Cardiac muscle cell (in vitro differentiated cells and primary cell): ENCODE measurements at places on chromosomes 16 and 17.

DNA sequence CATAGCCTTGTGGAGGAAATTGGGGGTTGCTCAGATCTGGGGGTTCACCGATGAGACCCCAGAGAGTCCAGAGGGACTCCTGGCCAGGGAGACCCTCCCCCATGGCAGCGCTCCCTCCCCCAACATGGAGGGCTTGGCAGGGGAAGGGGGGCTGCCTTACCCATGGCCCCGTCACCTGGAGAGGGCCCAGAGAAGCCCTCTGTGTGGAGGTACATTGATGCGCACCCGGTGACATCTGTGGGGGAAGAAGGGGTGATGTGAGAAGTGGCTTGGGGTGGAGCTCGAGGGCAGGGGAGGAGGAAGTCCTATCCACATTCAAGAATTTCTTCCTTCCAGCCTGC is 16.2 kb downstream of the ETV4 start:
- peak overlapping the region; percentile 76 for H3K27ac ChIP-seq
- peaks cover 15% of the 10 kb centered on the region for H3K4me1 ChIP-seq
- DNase-seq: no peak
- no peaks in the 10 kb centered on the region for H3K27me3 ChIP-seq
- no peak overlapping the region for H3K4me3 ChIP-seq

- no peak overlapping the region for H3K4me3 ChIP-seq
- no peaks in the 10 kb centered on the region for H3K36me3 ChIP-seq
- H3K4me1 ChIP-seq: no peaks in the 10 kb centered on the region
- peak; percentile 75 for DNase-seq
- no peaks in the 10 kb centered on the region for H3K27me3 ChIP-seq
- no peak overlapping the region for H3K27ac ChIP-seq
Measured at GRCh38 chr16:88405216-88406060, 22.7 kb downstream of the ZNF469 start.

DNA sequence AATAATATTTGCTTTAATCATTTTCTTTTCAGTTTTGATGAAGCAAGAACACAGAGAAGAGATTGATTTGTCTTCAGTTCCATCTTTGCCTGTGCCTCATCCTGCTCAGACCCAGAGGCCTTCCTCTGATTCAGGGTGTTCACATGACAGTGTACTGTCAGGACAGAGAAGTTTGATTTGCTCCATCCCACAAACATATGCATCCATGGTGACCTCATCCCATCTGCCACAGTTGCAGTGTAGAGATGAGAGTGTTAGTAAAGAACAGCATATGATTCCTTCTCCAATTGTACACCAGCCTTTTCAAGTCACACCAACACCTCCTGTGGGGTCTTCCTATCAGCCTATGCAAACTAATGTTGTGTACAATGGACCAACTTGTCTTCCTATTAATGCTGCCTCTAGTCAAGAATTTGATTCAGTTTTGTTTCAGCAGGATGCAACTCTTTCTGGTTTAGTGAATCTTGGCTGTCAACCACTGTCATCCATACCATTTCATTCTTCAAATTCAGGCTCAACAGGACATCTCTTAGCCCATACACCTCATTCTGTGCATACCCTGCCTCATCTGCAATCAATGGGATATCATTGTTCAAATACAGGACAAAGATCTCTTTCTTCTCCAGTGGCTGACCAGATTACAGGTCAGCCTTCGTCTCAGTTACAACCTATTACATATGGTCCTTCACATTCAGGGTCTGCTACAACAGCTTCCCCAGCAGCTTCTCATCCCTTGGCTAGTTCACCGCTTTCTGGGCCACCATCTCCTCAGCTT is 45.0 kb downstream of the ESRP2 start:
- H3K4me3 ChIP-seq: no peak overlapping the region
- H3K36me3 ChIP-seq: peaks cover 13% of the 10 kb centered on the region
- no peak for DNase-seq
- no peak overlapping the region for H3K27ac ChIP-seq

GRCh38 chr16:78192734-78193488 is 93.5 kb downstream of the WWOX start:
- H3K4me3 ChIP-seq: no peak overlapping the region
- no peaks in the 10 kb centered on the region for H3K36me3 ChIP-seq
- no peak overlapping the region for H3K27ac ChIP-seq
- H3K4me1 ChIP-seq: peaks cover 4% of the 10 kb centered on the region

DNA sequence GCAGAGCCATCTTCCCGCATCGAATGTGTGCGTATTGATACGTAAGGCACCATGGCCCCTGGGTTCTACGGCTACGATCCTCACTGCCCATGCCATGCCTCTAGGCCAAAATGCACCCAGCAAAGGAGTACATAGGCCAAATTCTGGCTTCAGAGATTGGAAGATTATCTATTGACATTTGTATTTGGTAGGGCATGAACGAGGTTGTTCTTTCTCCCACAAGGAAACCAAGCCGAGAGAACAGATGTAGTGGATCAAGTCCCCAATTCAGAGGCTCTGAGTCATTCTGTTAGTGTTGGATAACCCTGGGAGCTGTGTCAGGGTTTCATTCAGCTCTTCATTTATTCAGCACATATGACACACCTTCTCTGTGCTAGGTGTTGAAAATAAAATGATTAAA is 36.5 kb downstream of the HOXB1 start:
- H3K36me3 ChIP-seq: no peaks in the 10 kb centered on the region
- peaks cover 68% of the 10 kb centered on the region for H3K4me1 ChIP-seq
- no peak overlapping the region for H3K4me3 ChIP-seq
- no peak overlapping the region for H3K27ac ChIP-seq
- no peak for DNase-seq

GRCh38 chr16:253833-254232 is 19.2 kb downstream of the FAM234A start:
- H3K4me3 ChIP-seq: no peak overlapping the region
- peaks cover 9% of the 10 kb centered on the region for H3K4me1 ChIP-seq
- no peak for DNase-seq

DNA sequence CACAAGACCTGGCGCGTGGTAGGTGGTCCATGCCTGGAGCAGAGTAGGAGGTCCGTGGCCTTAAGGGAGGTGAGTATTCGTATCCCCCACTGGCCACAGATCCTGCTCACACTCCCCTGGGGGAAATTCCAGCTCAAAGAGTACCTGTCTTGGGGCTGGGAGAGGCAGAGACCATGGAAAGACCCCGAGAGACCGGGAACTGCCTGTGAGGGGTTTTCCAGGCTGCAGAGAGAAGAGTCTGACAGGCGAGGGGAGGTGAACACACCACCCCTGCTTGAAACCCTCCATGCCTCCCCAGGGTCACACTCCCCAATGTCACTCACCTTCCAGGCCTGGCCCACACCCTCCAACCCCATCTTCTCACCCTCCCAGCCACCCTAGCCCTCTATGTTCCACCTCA is 12.6 kb upstream of the SNN start:
- H3K36me3 ChIP-seq: no peaks in the 10 kb centered on the region
- no peak overlapping the region for H3K4me3 ChIP-seq
- DNase-seq: no peak
- no peaks in the 10 kb centered on the region for H3K4me1 ChIP-seq
